Jurkat, Clone E6-1 (cell line): ENCODE measurements at places on chromosomes 6 and 20.

- DNase-seq, result no peak
Observed at GRCh38 chr6:137286368-137286767, 67.2 kb upstream of the IFNGR1 start.

DNA sequence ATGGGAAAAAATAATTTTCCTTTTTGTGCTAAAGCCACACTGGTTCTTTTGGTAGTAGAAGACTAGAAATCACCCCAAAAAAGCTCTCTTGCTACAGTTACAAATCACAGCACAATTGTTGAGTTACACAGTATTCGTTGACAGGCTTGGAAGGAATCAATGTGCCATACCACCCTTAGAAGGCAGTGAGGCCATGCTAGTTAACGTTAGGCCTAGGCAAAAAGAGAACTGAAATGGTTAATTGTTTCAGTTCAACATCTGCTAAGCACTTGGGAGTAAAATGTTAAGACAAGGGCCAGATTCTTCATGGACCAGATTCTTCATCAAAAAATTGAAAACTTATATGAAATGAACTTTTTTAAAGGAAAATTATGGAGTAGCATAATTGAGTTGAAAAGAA, 626.2 kb downstream of the UTRN start:
- DNase-seq, result no peak

GRCh38 chr6:111854683-111855082, 18.6 kb downstream of the FYN start:
- no peak for DNase-seq

- no peak for DNase-seq
Observed at GRCh38 chr20:48789781-48790472, 37.9 kb downstream of the PREX1 start.

- DNase-seq, result no peak
Observed at GRCh38 chr20:61230166-61230565, 21.9 kb upstream of the CDH4 start.
